Caki2 (cell line): ENCODE measurements at places on chromosomes 4 and X. TPM values are rescaled to one million over a fixed set of nuclear protein-coding genes. Genes with fewer than 3 reads are reported as not detected.

The PDE5A gene
- 2.5 and 2.6 TPM in 2 replicates for total RNA-seq

The GUCY1A1 gene
- total RNA-seq = 15.5 and 17.2 TPM in 2 replicates

The SLC26A1 gene
- total RNA-seq = 3.0 and 6.9 TPM in 2 replicates

The NPY2R gene
- not detected in 2 replicates for total RNA-seq

The FAAH2 gene
- total RNA-seq = 3.2 and 51.1 TPM in 2 replicates

The NMU gene
- total RNA-seq = 0.84 and 5.0 TPM in 2 replicates

The CCDC160 gene
- not detected in 2 replicates for total RNA-seq

The GPRIN3 gene
- total RNA-seq = 0.43 and 0.71 TPM in 2 replicates

The NLGN3 gene
- total RNA-seq = 0.20 TPM in 1 of 2 replicates, not detected in the other

The CLDN2 gene
- 23.0 and 26.3 TPM in 2 replicates for total RNA-seq

The PF4V1 gene
- total RNA-seq = not detected in 2 replicates

The PLAC1 gene
- not detected in 2 replicates for total RNA-seq
